ENCODE measurements at places on chromosomes 4 and X.

GRCh38 chr4:83358410-83358809 lies 23.8 kb upstream of the HPSE start:
- no peak for DNase-seq

DNA sequence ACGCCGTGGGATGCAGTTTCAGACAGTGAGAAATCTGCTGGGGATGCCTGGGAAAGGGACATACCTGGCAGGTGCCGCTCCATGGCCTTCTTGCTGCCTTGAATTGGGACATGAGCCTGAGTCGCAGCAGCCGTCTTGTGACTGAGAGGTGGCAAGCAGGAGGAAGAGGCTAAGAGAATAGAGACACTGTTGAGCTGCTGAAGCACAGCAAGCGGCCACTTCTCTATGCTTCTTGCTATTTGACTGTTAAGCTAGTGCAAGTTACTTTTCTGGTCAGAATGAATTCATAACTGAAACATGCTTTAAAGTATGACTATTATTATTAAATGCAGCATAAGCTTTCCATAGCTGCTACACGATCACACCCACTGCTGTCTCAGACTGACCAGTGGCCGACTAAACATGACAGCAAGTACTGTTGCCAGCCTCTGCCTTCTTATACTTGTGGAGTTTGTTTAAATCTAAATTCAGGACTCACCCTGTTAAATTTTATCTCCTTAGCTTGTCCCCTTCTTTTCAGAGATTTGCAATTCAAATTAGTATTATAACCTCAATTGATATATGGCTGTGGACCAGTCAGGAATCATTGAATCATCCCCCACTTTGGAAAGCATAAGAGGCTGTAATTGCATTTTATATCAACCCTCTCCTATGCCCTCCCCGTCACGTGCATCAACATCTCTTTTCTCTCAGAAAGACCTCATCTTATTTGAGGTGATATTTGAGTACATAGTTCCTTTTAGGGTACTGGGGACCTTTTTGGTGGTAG lies 24.8 kb upstream of the ACSL1 start:
- no peak for DNase-seq

DNA sequence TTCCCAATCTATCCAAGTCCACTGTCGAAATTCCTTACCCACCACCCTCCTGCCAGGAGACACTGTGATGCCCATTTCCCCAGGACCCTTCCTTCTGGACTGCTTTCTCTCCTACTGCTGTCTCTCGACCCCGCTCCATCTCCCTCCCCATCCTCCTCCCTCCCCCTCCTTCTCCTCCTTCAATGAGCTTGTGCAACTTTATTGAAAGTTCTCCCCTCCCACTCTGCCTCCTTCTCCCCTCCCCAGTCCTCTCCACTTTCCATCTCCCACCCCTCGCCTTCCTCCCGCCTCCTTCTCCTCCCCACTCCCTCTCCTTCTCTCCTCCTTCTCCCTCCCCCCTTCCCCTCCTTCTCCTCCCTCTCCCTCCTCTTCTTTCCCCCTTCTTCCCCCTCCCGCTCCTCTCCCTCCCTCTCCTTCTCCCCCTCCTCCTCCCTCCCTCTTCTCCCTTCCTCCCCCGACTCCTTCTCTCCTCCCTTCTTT lies 116.6 kb upstream of the FAT1 start:
- DNase-seq: no peak

DNA sequence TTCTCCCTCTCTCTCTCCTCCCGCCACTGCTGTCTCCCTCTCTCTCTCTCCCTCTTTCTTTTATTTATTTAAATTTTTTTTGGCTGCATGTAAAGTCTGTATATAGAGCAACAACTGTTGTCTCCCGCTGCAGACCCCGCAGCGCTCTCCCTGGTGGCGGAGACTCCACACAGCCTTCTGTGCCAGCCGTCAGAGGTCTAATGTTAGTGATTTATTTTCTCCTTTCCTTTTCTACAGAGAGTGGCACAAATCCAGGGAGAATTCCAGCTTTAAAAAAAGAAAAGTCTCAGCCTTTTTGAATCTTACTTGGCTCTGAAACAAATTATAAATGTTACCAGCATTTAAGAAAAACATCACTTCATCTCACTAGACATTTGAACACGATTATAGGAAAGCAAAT lies 106.2 kb downstream of the FAM9B start:
- no peak for DNase-seq

DNA sequence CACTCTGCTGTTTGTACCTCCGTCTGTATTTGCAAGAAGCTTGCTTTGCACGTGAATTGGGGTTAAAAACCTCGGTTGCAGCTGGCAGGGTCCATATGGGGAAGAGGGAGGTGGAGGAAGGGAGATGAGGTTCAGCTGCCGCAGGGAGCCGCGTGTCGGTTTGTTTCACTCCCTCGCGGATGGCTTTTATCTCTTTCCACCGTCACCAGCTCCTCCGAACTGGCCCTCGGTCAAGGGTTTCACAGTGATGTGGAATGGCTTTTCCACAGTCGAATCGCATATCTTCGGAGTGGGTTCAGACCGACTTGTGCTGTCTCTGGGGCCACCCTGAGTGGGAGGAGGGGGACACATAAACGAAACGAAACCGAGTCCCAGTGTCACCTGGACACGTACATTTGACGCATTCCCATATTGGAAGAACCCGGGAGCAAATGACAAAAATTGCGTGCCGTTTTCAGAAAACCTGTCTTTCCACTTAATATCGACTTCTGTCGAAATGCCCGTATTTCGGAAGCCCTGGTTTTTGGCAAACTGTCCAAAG lies 929 bp downstream of the ZBTB33 start:
- peak; percentile 22 for DNase-seq

DNA sequence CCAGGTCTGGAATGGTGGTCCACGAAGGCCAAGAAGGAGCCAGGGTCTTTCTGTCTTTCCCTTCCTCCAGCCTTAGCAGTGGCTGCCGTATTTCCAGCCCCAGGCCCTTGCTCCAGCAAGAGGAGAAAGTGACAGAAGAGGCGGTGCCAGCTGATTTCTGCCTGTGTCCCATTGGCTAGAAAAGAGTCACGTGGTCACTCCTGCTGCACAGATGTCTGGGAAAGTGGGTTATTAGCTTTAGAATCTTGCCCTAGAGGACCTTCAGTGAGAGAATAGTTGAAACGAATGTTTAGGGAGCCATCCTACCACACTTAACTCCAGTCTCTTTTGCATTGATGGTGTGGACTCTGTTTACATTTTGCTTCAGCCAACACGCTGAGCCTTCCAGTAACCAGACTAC lies 99.3 kb upstream of the BCOR start:
- no peak for DNase-seq

DNA sequence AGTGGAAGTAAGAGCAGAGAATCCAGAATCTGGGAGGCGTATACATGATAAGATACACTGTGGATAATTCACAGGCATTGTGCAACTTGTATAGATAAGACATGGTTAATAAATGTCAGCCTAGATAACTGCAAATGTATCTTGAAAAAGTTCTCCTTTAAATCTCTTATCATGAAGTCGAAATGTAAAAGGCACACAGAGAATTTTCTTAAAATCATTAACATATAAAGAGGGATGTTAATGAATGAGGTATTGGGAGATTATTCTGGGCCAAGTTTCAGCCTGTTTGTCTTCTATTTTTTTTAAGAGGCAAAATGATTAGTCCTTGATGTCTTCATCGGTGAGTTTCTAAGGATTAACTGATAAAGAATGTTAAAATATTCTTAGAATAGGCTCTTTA lies 835 bp downstream of the TDO2 start:
- DNase-seq: no peak

GRCh38 chr4:69196209-69196965 lies 18.2 kb downstream of the UGT2B11 start:
- DNase-seq: no peak

DNA sequence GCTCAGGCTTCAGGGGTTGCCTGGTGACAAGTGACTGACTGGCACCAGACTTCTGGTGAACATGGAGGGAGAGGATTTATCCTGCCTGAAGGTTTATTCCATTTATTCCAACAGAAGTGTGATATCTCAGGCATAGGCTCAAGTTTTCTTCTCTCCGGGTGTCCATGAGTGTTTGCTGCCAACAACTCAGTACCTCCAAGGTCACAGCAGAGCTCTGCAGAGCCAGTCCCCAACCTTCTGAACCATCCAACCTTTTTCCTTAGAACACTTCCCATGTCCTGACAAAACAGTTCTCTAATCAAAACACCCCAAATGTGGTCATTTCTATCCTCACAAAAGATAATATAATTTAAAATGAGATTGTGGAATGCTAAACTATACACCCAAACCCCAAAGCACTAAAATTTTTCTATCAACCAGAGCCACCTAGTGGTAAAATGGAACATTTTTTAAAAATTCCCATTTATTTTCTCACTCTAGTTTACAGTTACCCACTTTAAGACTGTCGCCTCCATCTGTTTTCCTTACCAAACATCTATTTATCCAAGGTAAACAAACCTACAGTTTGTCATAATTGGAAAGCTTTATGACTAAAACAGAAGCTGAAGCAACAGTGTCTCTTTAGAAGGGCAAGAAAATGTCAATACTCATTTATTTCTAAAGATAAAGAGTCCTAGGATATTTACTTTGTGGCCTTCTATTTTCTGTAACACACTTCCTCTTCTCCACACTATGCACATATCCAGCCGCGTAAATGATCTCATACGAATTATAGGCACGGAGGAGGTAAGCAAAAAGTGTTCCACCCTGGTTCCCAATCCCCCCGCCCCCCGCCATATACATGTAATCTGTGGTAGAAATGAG lies 39.5 kb downstream of the TMEM154 start:
- peak; percentile 47 for DNase-seq

DNA sequence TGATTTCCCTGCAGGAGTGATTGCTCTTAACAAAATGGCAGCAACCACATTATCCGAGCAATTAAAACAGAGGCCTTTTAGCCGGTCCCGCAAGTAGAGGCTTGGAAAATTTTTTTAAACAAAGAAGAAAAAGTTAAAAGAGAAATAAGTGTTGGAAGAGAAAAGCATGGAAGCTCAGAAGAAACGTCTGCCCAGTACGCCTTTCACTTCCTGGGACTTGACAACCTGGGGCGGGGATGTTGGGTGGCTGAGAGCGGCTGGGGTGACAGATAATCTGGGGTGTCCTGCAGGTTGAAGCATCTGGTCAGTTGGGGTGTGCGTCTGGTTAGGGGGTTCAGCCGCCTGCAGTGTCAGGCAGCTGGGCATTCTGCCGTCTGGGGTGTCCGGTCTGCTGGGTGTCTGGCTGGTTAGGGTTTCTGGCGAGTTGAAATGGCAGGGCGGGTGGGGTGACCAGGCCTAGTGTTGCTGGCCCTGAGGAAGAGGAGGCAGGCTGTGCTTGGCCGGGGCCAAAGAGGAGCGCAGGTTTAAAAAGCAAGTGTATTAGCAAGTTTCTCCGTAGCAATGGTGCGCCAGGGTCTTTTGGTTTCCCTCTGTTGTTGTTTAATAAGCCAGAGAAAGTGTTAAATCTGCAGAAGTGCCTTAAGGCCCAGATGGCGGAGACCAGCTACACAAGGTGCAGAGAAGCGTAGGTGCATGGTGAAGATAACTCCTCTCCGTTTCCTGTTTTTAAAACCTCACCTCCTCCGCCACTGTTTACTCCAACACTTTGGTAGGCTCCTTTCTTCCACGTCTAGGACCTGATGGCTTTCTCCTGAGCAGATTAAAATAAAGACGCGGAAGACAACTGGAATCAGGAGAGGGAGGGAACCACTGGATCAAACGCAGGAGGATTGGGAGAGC lies 5.6 kb downstream of the HAND2 start:
- no peak for DNase-seq

DNA sequence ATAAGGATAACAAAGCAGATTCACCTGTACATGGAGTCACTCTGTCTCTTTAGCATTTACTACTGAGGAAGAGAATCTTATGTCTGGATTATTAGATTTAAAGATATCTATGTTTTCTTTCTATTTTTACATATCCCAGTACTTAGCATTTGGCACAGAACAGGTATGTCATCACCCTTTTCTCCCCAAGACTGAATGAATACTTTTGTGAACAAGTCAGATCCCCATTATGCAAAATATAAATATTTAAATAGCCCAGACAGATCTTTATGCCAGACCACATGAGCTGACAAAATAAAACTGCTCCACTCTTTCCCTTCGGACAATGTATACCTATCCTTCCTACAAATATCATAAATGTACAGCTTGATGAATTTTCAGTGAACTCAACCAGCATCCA lies 94.5 kb downstream of the CASK start:
- DNase-seq: no peak

GRCh38 chrX:32480019-32480418 lies 731.3 kb downstream of the DMD start:
- DNase-seq: no peak

DNA sequence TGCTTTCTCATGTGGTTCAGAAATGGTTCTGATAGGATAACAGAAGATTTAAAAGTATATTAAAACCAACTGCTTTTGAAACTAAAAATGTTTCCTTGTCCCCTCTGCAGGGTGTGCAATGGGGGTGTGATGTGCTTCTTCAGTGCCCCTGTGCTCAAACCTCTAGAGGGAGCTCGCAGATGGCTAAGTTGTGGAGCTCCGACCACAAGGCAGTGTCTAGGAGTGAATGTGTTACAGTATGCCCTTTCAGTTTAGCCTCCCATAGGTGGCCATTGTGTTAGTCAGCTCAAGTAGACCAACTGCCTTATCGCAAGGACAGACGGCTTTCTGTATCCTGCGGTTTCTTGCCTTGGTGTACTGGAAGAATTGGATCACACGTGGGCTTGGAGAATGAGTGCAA lies 130.5 kb downstream of the TENT5D start:
- DNase-seq: no peak

DNA sequence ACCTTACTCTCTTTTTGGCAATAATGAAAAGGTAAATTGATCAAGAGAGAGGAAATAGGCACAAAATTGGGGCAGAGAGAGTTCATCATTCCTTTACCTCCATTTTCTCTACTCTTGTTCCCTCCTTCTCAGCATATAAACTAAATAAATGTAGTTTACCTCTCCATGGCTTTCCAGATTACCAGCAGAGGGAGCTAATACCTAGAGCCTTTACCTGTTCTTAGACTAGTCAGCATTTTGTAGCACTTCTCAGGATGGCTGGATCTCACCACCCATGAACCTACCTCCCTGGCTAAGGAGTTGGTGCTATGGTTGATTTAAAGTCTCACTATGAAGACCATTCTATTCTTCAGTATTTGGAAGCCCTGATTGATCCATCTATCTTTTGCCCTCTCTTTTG lies 15.7 kb downstream of the OFD1 start:
- DNase-seq: peak; percentile 63

DNA sequence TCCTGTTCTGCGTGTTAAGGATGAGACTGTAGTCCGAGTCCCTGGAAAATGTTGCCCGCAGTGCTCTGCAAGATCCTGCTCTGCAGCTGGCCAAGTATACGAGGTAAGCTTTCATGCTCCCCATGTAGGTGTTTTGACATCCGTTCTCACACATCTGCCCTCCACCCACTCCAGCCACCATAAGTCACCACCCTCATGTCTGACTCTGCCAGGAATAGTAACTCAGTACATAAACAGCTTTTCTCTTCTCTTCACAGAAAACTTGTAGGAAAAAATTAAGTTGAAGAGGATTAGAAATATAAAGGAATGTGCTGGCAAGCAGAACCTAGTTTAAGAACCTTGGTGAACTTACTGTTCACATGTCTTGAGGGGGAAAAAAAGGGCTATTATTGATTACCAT lies 207.9 kb downstream of the FRAS1 start:
- DNase-seq: no peak

- DNase-seq: no peak
Observed at GRCh38 chrX:45352611-45353010, 151.9 kb upstream of the DIPK2B start.
